ENCODE measurements at places on chromosomes 1 and 21.

DNA sequence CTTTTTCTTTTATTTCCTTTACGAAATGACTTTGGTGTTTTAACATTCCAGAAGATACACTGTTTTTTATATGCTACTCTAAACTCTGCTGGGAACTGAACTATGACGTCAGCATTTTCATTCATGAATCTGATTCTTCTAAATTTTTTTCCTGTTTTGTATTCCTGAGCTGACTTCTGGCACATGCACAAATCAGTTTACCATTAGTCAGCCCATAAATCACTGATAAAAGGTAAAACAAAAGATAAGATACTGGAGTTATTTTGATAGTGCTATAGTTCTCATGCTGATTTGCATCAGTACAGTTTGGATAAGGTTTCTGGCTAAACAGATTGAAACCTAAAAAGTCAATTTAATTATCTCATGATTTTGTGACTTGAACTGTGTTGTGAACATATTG lies 10.4 kb downstream of the CAMTA1 start:
- no peak for DNase-seq

DNA sequence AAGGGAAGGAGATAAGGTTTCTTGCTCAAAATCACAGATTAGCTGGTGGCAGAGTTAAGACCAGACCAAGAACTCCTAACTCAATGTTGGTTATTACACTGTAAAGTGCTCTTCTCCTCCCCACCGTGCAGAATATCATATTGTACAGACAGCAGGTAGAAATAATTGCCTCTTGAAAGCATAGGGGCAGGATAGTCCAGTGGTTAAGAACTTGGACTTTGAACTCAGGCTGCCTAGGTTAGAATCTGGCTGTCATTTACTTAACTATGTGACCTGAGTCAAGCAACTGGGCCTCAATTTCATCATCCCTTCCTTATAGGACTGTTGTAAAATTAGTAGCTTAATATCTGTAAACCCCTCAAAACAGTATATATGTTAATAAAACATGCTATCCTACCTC lies 114.9 kb upstream of the HIVEP3 start:
- DNase-seq, result no peak

- DNase-seq, result no peak
Observed at GRCh38 chr21:36999131-36999898, 7.2 kb upstream of the RIPPLY3 start.

DNA sequence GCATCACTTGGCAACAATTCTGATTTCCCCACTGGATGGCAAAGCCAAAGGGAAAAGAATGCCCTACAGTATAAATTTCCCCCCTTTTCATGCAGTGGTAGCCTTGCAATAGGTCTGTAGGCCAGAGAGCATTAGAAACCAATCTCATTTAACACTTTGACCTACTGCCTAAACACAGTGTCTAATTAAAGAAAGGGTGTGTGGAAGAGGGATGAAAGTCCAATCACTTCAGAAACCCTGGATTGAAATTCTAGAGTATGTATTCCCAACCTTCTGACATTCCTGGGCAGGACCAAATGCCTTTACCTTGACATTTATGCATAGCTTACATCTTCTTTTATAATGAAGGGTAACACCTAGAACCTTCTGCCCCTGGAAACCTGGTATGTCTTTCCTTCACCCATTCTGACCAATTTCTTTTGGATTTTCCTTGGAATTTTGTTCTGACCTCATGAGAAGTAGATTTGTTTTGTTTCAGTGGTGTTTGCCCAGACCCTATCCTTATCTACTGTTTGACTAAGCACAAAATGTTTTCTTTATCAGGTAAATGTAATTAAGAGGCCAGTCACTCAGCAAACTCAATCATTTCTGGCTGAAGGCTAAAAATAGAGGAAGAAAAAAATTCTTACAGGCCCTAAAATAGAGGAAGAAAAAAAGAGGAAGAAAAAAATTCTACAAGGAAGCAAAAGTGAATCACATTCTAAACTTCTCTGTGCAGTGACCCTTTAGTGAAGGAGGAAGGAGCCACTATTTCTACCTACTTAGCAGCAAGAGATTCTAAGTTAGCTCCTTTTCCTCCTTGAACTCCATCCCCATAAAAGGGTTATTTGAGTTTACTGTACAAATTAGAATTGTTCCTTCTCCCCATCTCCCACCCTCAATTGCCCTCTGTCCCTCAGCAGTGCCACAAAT lies 129.5 kb upstream of the DSCAM start:
- no peak for DNase-seq

- peak; percentile 73 for DNase-seq
Observed at GRCh38 chr1:58545591-58546519, 671 bp downstream of the OMA1 start.

DNA sequence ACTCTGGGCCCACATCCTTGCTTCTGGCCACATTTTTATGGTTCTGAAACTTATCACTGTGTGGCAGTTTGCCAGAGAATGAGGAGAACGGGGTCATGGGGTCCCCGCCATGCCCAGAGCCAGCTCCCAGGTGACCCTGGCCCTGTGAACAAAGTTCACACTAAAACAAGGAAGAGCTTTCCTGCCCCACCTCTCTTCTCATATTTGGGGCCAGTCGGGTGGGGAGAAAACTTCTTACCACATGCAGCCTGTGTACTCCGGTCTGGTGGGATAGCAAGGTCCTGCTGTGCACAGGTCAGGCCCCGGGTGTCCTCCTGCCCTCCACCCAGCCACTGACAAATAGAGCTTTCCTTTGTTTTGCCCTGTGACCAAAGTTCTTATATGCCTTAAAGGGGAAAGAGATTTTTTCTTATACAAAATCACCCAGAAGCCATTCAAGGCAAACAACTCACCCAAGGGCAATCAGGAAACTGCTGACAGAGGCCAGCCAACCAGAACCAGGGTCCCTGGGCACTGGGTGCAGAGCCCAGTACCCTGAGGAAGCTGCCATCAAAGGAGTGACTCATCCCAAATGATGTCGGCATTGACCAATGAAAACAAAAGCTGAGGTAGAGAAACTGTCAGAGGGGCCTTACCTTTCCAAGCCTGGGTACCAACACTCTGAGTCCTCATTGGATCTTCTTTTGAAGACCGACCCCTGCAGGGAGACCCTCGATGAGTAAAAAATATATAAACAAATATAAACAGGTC lies 53.6 kb downstream of the OLIG1 start:
- no peak for DNase-seq

- no peak for DNase-seq
Observed at GRCh38 chr1:151405187-151405951, 6.0 kb downstream of the PSMB4 start.

DNA sequence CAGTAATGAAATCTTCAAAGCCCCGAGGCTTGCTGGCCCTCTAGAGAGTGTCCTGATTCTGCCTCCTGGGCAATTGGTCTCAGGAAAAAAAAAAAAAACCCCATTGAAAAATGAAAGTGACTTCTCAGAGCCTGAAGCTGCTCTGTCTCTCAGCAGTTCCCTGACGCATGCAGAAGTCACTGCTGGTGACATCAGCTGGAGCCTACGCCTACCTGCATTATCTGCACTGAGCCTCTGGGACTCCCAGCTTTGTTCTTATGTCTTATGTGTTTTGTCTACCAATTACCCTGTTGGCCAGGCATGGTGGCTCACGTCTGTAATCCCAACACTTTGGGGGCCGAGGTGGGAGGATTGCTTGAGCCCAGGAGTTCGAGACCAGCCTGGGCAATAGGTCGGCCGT lies 10.1 kb upstream of the SLC25A33 start:
- DNase-seq, result no peak

DNA sequence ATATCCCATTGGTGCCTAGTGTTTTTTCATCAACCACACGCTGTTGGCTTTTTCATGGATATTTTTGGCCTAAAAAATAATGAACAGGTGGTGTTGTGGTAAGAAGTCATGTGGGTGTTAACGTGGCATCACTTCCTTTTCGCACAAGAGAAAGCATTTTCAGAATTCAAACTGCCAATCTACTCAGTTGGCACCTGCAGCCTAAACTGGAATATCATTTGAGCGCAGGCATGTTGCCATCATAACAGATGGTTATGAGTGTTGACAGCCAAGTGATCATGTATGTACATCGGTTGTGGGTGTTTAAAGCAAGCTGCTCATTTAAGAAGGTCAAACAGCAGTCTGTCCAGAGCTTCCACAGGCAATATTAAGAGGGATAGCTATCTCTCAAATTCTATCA lies 1963.0 kb downstream of the NCAM2 start:
- no peak for DNase-seq

DNA sequence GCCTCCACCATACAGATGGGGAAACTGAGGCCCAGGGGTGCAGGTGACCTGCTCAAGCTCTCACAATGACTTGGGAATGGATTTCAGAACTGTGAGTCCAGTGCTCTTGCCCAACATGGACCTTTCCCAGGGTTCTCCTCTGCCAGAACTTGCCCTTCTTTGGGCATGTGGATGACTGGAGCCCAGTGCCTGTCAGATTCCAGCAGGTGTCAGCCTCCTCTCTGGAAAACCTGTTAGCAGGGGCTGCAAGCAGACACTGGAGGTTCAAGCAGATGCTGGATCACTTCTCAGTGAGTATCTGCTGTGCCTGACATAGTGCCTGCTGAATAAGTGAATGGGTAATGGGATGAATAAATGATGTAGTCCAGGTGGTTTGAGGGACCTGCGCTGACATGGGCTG lies 314.2 kb upstream of the POU3F1 start:
- no peak for DNase-seq

DNA sequence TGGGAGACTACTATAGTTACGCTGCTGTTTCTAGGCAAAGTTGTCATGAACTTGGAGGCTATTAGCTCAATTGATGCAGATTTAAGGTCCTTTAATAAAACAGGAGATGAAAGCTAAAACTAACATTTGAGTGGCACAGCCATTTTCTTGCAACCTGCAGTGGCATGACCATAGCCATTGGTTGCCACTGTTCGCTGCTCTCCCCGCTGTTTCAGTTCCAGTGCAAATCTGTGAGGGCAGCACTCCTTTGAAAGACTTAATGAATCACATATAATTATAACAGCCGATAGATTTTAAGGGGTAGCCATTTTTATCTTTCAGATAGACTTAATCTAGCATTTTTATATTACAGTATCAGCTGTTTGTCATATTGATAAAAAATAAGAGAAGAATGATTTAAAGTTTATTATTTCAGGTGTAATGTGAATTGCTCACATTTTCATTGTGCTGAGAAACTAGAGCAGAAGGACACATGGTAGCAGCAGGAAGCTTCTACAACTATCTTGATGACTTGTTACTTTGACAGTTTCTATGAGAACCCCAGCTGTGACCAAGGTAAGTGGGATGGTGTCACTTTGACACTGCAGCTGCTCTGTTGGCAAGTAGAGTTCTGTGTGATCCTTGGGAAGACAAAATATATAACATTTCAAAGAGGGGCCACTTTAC lies 203.7 kb downstream of the PLA2G4A start:
- DNase-seq, result no peak

- no peak for DNase-seq
Observed at GRCh38 chr1:11151826-11152612, 37.1 kb upstream of the ANGPTL7 start.

DNA sequence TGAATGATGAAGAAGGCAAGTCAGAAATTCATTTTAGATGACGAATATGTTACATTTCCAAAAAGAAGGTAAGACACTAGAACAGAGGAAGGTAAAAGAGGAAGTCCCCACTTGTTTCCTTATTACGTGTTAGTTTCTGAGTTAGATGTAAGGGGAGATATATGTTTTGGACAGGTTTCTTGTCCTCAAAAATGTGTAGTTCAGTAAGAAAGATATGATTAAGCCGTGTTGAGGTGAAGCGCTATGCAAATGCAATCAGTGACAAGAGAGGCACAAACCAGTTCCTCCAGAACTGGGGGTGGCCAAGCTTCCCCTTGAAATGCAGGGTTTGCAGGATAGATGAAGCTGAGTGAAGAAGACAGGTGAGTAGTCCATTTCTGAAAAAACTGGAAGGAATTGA lies 293.3 kb upstream of the RUNX1 start:
- no peak for DNase-seq

DNA sequence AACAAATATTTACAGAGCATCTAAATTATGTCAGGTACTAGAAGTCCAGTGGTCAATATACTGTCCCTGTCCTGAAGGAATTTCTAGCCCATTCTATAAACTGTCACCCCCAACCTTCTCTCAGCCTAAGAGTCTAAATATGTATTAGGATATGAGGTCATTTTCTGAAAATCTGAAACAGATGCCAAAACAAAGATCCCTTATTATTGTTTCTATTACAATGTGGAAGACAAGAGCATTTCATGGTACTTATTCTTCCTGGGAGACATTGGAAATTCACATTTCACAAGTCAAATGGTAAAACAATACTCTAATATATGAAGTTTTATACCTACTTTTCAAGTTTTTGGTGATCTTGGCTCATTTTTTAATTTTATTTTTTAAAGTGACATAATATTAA lies 2.6 kb downstream of the CLCA1 start:
- DNase-seq, result no peak

DNA sequence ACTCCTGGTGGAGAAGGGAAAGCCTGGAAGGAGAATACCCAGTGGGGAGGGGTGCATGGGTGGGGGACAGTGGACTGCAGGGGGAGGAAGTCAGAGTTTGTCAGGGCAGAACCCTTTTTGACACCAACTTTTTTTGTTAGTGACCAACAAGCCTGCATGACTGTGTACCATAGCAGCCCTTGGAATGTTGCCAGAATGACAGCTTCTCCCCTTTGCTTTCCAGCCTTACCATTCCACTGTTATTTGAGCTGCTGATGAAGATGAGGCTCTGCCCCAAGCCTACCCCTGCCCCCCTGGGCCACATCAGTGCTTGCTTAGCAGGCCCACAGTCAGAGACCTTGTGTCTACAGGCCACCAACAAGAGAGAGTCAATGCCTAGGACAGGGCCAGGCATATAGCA lies 341.2 kb downstream of the HHAT start:
- DNase-seq, result no peak

- no peak for DNase-seq
Observed at GRCh38 chr1:107195476-107195875, 54.6 kb downstream of the NTNG1 start.

- DNase-seq, result no peak
Observed at GRCh38 chr1:156926175-156926574, 5.7 kb downstream of the LRRC71 start.

- DNase-seq, result no peak
Observed at GRCh38 chr1:228986093-228986904, 251.0 kb downstream of the RHOU start.

DNA sequence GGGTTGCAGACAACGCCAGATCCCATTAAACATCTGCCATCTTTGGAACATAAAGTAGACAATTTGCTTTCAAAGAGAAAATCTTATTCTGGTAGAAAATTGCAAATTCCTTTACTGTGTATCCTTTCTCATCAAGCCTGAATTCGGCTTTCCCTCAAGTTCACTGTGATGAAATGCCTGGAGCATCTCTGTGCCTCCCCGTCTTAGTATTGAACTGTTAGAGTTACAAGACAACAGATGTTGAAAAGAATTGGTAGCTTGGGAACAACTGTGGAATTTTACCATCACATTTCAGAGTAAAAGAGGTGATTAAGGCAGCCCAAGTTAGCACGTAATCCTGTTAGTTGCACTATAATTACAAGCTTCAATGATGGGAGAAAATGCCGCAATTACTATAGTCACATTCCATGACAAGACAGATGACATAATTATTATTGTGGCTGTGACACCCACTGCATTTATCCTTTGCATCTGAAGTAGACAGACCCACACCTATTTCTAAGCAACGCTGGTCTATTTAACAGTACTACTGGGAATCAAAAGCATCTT lies 54.4 kb upstream of the B3GALNT2 start:
- DNase-seq, result no peak

Measured in nephron progenitor cell (in vitro differentiated cells).